ENCODE measurements at places on chromosomes 5 and 9.

GRCh38 chr9:127574072-127574993 is 37.7 kb upstream of the STXBP1 start:
- peak; percentile 78 for DNase-seq

DNA sequence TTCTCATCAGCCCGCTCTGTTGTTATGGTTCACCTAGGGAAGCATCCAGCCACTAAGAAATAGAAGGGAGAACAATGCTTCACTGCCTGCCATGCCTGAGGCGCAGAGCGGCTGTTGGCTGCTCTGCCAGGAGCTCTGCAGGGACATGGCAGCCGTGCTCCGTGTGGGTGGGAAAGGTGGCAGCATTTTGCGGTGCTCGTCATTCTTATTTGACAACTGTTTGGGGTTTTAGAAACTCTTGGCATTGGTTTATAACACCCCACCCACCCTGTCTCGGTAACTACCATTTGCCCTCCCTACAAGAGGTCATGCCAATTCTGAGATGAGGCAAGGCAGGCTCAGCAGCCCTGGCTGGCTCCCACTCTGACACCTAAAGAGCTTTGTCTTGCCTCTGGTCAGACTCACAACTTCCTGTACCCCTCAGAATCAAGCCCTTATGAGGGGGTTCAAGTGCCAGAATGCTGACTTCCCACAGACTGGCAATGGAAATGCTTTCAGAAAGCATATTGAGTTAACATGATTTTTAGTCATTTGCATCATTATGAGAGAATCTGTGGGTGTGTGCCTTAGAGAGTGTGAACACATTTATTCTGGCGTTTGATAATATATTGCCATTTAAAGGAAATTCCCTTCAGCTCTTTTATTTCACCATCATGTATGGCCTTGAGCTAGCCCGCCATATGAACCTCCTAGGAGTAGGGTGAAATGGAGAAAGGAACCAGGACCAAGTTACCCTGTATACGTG is 288.0 kb upstream of the ANKRD55 start:
- DNase-seq, result no peak

GRCh38 chr9:116191576-116192415 is 38.2 kb downstream of the PAPPA start:
- DNase-seq, result no peak

GRCh38 chr5:132766806-132767055 is 10.3 kb downstream of the SEPTIN8 start:
- DNase-seq, result no peak

DNA sequence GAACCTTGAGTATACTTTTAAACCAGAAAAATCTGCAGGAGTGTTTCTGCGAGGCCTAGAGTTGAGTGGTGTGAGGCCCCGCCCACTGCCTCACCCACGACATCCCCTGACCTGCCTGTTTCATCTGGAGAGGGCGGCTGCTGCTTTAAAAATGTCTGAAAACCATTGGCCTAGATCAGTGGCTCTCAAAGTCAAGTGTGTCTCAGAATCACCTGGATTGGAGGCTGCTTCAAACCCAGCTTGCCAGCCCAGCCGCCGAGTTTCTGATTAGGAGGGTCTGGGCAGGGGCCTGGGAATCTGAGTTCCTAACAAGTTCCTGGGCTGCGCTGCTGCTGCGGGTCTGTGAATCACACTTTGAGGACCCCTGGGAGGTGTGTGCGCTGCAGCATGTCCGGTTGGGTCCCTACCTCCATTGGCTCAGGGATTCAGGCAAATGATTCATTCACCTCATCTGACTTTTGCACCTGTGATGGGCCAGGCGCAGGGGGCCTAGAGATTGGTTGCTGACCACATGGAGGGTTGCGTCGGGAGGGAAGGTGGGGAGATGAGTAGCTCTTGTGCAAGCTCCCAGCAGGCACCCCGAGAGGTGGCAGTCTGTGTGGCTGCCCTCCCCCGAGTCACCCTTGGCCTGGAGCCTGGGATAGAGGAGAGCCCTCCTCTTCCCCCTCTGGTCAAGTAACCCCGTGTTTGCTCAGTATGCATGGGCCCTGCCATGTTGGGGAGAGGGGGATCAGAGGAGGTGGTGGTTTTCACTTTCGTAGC is 27.6 kb upstream of the HMCN2 start:
- no peak for DNase-seq

GRCh38 chr9:81690251-81690851 is 1.0 kb upstream of the TLE1 start:
- DNase-seq, result peak; percentile 39

Measured in LoVo (cell line).